Esophagus muscularis mucosa (tissue), 4 donors: ENCODE measurements at places on chromosomes 5 and 9.

GRCh38 chr5:132639706-132640130, 18.3 kb upstream of the IL13 start:
- no peak for DNase-seq

DNA sequence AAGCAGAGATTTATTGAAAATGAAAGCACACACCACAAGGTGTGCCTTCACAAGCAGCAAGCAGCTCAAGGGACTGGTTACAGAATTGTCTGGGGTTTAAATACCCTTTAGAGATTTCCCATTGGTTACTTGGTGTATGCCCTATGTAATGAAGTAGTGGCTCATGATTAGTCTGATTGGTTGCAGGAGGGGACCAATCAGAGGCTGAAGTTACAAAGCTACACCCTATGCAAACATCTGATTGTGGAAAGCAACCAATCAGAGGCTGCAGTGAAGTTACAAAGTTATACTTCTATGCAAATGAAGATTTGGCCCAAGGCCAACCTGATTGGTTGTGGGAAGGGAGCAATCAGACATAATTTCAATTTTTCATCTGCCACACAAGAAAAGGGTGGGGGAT, 119.9 kb downstream of the C9orf152 start:
- DNase-seq, result no peak

GRCh38 chr5:76960004-76960625, 7.3 kb downstream of the CRHBP start:
- DNase-seq, result no peak

GRCh38 chr9:34650816-34651215, 1.2 kb upstream of the IL11RA start:
- DNase-seq, result no peak

DNA sequence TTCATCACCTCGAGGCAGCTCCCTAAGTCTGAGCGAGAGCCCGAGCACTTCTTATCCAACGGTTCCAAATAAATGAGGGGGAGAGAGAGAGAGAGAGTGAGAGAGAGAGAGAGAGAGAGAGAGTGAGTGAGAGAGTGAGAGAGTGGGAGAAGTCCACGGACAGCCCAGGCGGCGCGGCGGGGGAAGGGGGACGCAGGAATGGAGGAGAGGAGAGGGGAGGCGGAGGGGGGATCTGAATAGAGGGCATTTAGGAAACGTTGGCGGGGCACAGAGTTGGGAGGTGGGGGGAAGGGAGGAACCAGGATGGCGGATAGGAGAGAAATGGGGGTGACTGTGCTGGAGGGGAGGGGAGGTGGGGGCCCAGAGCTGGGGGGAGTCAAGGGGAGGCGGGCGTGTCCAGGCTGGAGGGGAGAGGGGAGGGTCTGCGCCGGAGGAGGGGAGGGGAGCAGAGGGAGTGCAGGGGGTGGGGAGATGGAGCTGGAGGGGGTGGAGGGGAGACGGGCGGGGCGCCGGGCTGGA, 398 bp upstream of the BASP1 start:
- no peak for DNase-seq

DNA sequence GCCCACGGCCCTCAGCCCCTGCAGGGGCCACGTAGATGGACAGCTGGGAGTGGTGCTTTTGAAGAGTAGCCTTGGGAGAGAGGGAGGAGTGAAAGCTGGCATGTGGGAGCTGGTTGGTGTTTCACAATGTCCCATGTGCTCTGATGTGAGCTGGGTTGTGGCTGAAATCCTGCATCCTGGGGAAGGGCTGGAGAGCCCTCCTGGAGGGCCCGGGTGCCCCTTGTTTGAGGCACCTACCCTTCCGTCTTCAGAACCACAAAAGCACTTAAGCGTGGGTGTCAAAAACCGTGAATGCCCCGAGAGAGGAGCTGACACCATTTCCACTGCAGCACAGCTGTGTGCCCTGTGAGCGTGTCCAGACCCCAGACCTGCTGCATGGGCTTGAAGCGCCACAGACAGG, 199.1 kb upstream of the ZNF618 start:
- DNase-seq, result no peak

DNA sequence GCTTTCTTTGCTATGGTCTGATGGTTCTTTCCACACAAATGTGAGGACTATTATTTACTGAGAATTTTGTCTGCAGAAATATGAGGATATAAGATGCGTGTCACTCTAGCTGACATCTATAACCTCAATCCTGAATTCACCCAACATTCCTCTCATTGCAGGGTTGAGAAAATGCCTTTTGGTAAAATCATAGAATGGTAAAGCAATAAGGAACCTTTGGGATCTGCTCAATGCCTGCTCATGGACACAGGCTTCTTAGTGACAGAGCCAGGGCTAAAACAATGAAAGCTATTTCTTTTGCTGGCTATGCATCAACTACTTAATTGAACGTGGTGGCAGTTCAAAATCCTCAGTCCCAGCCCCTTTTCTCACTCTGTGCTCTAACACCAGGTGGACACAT, 199.6 kb downstream of the GAS1 start:
- no peak for DNase-seq

GRCh38 chr9:81592887-81593266, 96.5 kb downstream of the TLE1 start:
- no peak for DNase-seq

DNA sequence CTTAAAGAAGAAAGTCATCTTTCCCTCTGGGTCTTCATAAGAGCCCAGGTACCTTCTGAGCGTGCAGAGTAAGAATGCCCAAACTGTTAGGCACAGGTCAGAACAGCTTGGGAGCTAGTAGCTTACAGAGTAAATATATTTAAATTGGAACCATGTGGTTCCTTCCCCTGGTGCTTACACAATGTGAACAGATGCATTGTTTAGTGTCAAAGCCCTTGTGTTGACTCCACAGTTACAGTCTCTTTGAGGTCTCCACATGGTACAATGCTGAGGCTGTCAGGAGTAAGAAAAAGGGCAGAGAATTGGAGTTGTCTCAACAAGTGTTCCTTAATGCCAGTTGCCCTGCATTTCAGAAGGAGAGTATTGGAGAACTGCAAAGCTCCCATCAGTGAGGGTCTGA, 188.5 kb downstream of the PAPPA start:
- no peak for DNase-seq

DNA sequence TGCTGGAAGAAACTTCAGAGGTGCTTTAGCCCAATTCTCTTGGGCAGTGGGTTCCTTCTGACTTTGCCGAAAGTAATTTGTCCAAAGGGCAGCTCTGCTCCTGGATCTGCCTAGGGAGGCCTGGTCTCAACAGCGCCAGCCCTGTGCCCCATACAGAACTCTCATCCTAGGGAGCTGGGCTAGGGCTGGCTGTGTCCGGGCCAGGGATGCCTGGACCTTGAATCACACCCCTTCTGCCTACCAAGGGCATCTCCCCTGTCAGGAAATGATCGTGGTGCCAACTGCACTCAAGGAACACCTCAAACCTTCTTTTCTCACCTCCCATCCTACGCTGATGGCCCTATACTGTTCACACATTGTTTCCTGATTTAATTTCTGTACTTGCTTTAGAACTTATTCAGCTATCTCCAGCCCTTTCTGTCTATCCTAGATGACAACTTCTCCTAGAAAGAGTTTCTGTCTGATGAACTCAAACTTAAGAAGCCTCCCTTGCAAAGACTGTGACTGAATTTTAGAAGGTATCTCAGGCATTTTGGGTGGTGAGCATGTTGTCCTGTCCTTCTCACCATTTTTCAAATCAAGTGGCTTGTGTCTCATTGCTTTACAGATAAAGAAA, 37.4 kb upstream of the NFIB start:
- peak; percentile 64 for DNase-seq

GRCh38 chr5:178155065-178155464, 1.4 kb upstream of the NHP2 start:
- DNase-seq, result no peak

DNA sequence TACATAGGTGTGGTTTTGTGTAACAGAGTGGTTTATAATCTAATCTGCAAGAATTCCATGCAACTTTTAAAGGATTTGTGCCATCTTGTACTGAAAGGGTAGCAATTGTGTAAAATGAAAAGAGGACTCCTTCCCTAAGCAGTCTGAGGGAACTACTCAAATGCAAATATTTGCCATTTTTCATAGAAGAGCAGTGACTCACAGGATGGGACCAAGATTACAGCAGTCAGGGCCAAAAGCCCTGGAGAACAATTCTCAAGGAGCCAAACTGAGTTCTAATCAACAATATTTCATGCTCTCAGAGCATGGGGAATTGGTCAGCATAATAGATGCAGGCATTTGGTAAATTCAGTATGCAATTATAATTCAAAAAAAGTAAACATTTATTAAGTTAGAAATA, 495.8 kb downstream of the CHSY3 start:
- no peak for DNase-seq

GRCh38 chr5:172463031-172463430, 8.7 kb upstream of the SH3PXD2B start:
- no peak for DNase-seq

- DNase-seq, result no peak
These were observed 36.1 kb downstream of the TMC1 start for GRCh38 chr9:72557549-72557948.

- DNase-seq, result no peak
These were observed 75.4 kb upstream of the TNFAIP8 start for GRCh38 chr5:119280380-119280779.

DNA sequence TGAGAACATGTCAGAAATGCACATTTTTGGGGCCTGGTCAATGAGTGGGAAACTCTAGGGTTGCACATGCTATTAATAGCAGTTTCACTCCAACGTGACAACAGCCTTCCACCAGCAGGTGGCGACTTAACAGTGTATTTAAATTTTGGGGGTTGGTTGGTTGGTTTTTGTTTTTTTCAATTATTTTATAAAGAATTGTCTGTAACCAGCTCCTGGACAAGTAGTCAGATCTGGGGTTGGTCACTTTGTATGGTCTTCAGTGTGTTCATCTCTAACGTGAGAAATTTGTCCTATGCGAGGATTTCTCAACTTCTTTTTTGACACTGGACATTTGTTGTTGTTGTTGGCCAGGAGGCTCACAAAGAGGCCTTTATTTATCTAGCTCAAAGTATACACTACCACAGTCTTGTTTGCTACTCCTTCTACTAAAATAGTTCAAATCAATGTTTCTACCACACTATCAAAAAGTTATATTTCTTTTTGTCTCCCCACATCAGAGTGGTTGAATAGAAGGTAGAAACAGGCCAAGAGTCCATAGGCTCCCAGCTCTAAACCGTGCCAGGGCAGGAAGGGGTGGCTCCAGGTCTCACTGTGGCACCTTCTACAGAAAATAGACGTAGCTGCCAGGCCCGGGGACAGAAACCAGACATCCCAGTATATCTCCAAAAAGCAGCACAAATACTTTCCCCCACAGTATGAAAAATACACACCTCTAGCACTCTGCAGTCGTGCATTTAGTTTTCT, 110.4 kb downstream of the TRPM6 start:
- no peak for DNase-seq

GRCh38 chr5:59560553-59560952, 333.0 kb downstream of the PDE4D start:
- DNase-seq, result no peak
